ENCODE measurements at places on chromosomes 7 and 10.

DNA sequence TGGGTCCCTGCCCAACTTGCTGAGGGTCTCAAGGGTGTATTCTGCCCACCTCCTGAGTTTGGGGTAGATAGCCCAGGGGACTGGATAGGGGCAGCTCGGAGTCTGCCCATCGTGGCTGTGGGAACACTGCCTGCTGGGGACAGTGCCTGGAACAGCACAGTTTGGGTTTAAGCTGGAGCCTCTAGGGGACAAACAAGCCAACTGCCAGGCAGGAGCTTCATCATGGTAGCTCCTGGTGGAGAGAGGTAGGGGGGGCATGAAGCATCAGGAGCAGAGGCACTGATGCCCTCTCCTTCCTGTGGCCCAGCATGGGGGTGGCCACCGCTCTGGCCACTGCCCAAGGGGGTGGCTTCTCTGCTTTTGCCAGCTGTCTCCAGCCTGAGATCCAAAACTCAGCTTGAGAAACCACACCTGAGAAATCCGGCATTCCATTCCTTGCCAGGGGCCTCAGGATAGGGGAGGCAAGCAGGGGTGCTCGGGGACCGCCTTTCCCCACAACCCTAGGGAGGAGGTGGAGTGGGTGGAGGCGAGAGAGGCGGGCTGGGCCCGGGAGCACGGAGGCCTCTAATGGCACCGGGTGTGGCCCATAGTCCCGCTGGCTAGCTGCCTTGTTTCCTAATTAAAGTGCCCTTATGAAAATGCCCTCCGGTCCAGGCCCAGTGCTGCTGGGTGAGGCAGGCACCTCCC, 47.6 kb downstream of the UNC5B start:
- DNase-seq: no peak

- no peak for DNase-seq
These were observed 163.3 kb downstream of the SVIL start for GRCh38 chr10:29471544-29471859.

DNA sequence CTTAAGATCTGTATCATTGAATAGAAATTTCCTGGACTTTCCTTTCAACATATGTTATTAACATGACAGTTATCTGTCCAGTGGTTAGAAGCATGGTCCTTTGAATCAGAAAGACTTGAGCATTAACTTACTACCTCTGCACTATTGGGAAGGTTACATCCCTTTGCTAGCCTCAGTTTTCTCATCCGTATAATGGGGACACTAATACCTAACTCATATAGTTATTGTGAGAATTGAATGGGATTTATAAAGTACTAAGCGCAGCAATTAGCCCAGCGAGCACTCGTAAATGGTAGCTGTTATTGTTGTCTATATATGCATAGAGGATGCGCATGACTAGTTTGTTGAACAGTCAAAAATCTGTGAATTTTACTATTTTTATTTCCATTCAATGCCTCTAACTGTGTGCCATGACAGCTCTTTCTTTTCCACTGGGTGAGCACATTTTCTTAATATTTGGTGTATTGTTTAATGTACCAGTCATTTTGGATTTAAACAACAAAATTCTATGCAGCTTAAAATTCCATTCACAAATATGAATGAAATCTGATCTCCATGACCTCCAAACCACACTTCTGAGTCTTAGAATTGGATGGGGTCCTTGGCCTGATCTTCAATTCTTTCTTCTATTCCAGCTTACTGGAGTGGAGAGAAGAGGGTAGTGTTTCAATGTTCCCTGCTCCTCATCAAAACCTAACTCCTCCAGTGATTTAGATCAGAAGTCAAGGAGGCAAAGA, 65.0 kb downstream of the CACNB2 start:
- DNase-seq: no peak

GRCh38 chr10:124886195-124886594, 55.7 kb upstream of the ZRANB1 start:
- DNase-seq: no peak

DNA sequence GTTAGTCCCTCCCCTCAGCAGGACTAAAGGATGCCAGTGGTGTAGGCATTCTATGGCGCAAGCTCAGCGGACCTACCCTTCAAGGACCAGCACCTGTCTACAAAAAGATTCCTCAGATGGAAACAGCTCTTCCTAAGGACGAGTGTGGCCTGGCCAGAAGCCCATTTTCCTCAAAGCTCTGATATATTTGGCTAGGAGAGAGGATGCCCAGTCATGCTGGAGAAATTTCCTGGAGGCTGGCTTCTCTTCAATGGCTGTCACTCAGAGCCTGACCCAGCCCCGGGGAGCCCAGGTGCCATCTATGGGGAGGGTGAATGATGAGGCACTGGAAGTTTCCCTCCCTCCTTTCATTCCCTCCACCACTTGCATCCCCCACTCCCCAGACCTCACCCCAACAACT, 111.5 kb downstream of the PLXNA4 start:
- DNase-seq: no peak

- no peak for DNase-seq
These were observed 43.7 kb downstream of the UNC5B start for GRCh38 chr10:71255808-71256660.

DNA sequence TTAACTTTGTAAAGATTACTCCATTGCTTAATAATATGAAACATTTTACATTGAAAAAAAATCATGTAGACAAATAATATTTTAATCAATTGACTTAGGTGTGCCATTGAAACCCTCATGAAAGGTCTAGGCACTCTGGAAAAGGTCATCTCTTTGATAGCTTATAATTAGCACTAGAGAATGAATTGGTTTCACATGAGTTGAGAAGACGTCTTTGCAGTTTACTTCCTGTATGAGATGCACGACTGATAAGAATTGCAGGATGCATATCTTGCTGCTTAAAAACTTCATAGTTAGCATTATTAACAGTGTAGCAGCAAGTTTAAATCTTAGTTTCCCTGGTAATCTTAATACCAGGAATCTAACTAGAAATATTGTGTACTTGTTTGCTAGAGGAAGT, 614.2 kb upstream of the COBL start:
- no peak for DNase-seq

- no peak for DNase-seq
These were observed 498 bp upstream of the C10orf53 start for GRCh38 chr10:49678827-49679479.

GRCh38 chr7:135601182-135601581, 43.5 kb downstream of the NUP205 start:
- no peak for DNase-seq

DNA sequence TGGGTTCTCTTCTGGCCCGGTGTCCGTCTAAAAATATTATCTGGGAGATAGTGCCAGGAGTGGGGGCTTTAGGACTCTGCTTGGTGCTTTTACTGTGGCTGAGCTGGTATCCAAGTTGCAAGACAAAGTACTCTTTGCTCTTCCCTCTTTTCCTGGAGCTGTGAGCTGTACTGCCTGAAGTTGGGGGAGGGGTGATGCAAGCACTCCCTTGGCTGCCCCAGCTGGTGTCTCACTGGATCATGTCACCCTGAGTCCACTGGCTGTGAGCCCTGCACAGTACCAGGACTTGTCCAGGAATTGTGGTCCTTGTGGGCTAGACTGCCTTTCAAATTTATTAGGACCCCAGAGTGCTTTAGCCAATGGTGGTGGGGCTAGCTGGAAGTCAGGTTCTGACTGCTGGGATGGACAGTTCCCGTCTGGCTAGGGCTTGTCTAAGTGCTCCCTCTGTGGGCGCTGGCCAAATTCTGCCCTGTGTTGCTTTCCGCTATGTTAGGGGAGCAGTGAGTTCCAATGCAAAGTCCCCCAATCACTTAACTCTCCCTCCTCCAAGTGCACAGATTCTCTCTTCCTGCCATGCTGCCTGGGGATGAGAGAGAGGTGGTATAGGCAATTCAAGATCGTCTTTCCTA, 13.1 kb downstream of the CC2D2B start:
- DNase-seq: no peak

GRCh38 chr10:93875032-93875358, 18.8 kb upstream of the SLC35G1 start:
- DNase-seq: no peak

GRCh38 chr10:48791267-48791928, 106.7 kb downstream of the WDFY4 start:
- no peak for DNase-seq

DNA sequence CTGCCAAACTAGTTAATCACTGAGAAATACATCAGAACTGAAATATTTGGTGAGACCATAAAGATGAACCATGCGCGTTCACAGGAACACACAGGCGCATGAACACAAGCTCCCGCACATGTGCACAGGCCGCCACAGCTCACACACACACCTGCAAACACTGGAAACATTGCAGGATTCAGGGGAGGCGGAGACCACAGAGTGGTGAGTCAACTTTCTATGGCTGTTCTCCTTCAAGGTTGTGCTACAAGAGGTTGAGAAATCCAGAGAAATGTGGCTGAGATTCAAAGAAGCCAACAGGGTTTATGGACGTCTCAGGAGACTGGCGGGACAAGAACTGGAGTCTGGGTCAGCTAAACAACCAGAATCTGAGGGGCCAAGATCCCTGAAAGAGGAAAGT, 17.8 kb downstream of the ESYT2 start:
- no peak for DNase-seq

DNA sequence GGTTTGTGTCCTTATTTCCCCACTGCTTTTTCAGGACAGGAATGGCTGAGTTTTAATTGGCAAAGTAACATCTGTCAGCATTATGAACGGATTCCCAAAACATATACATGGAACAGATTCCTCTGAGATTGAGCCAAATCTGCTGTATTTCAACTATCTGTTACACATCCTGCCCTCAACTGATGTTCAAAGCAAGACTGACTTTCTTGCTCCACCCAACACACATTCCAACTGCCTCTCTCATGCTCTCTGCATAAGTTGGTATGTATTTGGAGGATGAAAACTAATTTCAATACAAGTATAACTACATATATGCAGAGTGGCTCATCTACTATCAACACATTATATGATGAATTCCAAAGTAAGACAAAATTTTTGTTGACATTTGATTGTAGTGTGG, 342.2 kb downstream of the GATA3 start:
- DNase-seq: no peak

- peak; percentile 27 for DNase-seq
These were observed 47.4 kb upstream of the PRKAR1B start for GRCh38 chr7:774161-775109.

GRCh38 chr7:139035586-139036353, at the start of gene ZC3HAV1L:
Gene ZC3HAV1L (minus strand): TSS chr7:139036042. CDS start chr7:139036017, 25 bp downstream.
- DNase-seq: no peak

- no peak for DNase-seq
These were observed 51.2 kb upstream of the LAMB4 start for GRCh38 chr7:108181073-108181985.

DNA sequence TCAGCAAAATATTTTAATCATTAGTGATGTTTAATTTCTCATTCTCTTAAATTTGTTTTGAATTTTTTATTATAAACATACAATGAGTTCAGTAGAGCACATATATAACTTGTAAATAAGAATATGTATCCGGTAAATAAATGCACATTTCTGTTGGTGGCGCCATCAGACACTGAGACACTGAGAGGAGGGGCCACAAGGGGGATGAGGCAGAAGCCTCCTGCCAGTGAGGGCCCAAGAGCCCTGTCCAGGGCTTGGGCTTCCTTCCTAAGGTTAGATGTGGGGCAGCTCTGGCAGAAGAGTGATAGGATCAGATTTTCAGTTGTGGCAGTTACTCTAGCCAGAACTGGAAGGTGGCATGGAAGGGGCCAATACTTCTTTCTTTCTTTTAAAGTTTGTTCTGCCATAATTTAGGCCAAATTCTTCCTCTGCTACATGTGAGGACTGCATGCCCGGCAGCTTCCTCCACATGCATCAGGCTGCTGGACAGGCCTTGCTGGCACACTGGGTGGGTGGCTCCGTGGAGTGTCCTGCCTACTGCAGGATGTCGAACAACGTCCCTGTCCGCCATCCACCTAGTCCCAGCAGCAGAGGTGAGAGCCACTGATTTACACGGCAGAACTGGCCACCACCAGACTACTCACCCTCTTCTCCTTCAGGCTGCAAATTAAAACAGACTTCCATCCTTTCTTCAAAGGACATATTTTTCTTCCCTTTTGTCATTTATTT, 13.2 kb downstream of the PTPRN2 start:
- no peak for DNase-seq

- no peak for DNase-seq
These were observed 33.7 kb downstream of the PFKP start for GRCh38 chr10:3100856-3101640.

GRCh38 chr10:50388181-50388580, 136.9 kb upstream of the ASAH2 start:
- DNase-seq: no peak

DNA sequence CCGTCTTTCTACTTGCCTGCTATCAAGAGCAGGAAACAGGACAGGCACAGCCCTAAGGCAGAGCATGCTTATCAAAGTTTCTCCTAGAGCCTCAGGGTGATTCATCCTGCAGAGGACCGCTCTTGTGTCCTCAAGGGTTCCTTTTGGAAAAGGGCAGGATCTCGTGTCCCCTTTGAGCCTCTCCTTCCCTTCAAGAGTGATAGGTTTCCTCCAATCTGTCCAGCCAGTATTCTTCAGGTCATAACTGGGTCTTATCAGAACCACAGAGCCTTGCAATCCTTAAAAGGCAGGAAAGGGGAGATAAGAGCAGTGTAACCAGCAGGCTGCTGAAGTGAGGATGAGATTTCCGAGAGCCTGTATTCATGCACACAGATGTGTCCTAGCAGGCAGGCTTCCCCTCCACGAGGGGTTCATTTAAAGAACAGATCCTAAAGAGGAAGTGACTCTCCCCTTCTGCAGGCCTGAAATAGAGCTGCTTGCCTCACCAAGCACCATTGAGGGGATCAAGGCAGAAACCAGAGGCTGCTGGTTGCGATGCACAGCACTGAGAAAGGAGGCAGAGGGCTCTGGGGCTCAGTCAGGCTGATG, 90.5 kb upstream of the SVIL start:
- DNase-seq: no peak

GRCh38 chr7:156031679-156032478, 219.6 kb upstream of the SHH start:
- no peak for DNase-seq
